ENCODE measurements at places on chromosomes 16 and 17.

GRCh38 chr16:48507391-48507790 lies 102.6 kb downstream of the N4BP1 start:
- DNase-seq = no peak

- DNase-seq = no peak
These were observed 1.9 kb upstream of the HEXD start for GRCh38 chr17:82416264-82416663.

- no peak for DNase-seq
These were observed 249.2 kb downstream of the HAPSTR1 start for GRCh38 chr16:9340526-9341256.

DNA sequence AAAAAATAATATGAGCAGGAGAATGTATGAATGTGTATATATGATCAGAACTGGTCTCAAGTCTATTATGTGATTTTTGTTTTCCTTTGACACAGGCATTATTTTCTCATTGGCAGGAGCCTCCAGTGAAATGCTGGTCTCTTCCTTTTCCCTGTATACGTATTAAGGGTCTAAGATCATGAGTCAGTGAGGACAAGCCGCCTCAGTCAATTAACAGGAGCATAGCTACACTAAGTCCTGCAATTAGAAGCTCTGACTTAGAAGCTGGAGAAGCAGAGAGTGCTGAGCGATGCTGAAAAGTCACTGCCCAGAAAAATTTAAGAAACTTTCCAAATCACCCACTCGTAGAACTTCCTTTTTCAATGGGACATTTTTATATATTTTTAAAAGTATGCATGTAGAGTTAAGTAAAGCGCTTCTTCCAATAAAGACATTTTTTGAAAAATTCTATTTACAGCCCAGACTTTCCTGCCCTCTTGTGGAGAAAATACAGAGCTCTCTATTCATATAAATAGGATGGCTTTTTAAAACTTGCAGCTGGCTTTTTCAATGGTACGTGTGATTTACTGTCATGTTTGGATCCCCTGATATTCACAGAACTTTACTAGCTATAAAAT lies 70.2 kb upstream of the PSMD7 start:
- peak; percentile 25 for DNase-seq

- no peak for DNase-seq
These were observed 27.9 kb downstream of the MBTPS1 start for GRCh38 chr16:84088695-84089395.

GRCh38 chr17:65688307-65688706 lies 126.9 kb upstream of the AXIN2 start:
- DNase-seq = no peak
